ENCODE measurements at places on chromosomes 2 and 18.

DNA sequence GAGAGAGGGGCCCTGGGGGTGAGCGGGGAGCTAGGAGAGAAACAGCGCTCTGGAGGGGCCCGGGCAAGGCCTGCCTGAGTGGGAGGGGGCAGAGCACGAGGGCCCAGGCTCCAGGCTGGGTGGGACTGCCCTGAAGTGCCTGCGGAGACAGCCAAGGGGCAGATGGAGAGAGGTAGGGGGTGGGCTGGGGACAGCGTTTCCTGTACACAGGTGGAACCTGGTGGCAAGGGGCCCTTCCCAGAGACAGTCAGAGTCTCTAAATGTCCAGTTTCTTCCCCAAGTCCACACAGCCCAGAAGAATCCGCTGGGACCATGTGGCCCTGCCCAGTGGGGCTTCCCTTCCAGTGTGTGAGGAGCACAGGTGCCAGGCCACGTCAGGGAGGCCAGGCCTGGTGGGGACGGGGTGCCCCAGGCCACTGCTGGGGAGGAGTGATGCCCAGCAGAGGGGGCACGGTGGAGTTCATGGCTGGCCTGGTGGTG, 1.7 kb upstream of the GPR35 start:
- DNase-seq, result no peak

- DNase-seq, result no peak
Measured at GRCh38 chr2:64447317-64448040, 6.5 kb upstream of the LGALSL start.

GRCh38 chr2:169077674-169078240, 8.4 kb downstream of the DHRS9 start:
- DNase-seq, result no peak

- DNase-seq, result no peak
Measured at GRCh38 chr2:199607914-199608313, 150.2 kb upstream of the SATB2 start.

- DNase-seq, result no peak
Measured at GRCh38 chr18:35029770-35030169, 11.4 kb upstream of the MAPRE2 start.

- no peak for DNase-seq
Measured at GRCh38 chr2:223562078-223562477, 40.1 kb downstream of the SCG2 start.

DNA sequence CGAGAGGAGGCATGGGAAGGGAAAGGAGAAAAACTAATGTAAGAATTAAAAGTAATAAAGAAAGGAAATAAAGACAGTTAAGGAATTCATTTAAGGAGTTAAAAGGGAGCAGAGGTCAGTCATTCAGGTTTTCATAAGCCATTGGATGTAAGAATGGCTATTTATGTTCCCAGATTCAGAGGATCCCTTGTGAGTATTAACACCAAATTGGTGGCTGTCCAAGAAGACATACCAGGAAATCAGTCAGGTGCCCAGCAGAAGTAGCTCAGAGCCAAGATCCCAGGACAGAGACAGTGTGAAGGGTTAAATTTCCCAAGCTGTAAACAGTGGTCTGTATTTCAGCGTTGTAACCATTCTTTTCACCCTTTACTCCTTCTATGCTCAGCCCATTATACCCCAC, 550.4 kb downstream of the BCL11A start:
- DNase-seq, result no peak

DNA sequence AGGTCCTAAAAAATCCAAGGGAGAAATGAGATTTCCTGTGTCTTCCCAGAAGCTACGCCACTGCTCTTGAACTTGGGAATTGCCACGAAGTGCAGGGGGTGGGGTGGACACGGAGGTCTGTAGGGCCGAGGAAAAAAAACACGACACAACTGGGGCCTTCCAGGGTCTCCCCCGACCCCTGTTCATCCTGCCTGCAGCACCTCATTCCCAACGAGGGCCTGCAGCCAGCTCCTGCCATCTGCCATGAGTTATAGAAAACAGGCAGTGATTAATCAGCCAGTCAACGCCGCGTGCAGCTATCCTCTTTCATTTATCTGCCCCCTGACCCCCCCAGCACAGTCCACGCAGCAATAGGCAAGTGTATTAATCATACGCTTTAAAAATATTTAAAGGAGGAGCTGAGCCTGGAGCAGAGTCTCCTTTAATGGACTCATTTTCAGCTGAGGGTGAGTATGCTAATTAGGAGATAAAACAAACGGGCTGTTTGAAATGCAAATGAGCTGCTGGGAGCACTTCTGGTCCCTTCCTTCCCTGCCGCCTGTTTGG, 209.9 kb downstream of the TFCP2L1 start:
- DNase-seq, result no peak

DNA sequence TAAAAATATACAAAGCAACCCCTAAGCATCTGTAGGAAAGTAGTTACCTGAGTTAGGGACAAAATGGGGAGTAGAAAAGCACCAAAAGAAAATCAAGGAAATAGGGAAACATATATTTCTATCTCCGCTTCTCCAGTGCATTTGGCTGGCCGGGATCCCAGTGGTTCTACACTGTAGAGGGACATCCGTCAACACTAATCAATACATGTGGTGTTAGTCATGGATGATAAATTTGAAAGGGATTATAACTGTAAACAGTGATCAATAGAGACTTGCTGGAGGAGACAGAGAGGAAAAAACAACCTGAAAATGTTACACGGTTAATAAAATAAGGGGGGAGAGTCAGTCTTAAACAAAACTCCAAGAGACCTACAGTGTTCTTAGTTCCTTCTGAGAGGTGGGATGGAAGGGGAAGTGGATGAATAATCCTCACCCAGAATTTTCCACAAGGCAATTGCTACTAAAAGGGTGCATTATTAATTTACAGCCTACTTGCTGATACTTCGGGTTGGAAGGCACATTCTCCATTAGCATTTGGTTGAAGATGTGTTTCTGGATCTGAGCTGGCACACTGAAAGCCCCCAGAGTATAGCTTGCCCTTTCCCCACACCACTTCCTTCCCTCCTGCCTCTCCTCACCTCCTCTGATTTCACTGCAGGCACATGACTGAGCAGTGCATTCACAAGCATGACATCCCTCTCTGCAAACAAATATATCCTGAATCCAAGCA, 530.0 kb downstream of the BCL11A start:
- DNase-seq, result no peak

DNA sequence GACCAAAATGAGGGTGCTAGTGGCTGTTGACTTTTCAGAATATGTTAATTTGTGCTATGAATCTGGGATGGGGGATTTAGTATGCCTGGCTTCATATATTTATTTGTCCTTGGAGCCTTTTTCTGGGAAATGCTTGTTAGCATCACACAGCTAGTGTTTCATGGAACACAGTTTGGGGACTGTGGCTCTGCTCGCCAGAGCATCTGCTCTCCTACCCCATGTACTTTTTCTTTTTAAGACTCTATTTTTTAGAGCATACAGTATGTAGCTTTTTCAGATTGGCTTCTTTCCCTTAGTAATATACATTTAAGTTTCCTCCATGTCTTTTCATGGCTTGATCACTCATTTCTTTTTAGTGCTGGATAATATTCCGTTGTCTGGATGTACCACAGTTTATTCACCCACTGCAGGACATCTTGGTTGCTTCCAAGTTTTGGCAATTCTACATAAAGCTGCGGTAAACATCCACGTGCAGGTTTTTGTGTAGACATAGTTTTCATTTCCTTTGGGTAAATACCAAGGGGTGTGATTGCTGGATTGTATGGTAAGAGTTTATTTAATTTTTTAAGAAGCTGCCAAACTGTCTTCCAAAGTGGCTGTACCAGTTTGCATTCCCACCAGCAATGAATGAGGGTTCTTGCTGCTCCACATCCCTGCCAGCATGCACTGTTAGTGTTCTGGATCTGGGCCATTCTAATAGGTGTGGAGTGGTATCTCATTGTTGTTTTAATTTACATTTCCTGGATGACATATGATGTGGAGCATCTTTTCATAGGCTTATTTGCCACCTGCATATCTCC, 44.1 kb downstream of the EFR3B start:
- DNase-seq, result no peak

GRCh38 chr18:58605027-58606020, 23.6 kb downstream of the ALPK2 start:
- DNase-seq, result peak; percentile 57

DNA sequence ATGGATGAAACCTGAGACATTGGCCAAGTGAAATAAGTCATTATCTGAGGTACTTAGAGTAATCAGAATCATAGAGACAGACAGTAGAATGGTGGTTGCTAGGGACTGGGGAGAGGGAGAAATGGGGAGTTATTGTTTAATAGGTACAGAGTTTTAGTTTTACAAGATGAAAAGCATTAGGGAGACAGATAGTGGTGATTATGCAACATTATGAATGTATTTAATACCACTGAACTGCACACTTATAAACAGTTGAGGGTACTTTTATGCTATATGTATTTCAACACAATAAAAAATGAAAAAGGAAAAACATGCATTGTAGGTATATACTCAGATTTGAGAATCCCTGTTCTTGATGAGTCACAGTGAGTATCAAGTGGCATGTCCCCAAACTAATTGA, 59.7 kb downstream of the EPC2 start:
- DNase-seq, result no peak

- no peak for DNase-seq
Measured at GRCh38 chr2:224997802-224998201, 44.5 kb downstream of the DOCK10 start.

- no peak for DNase-seq
Measured at GRCh38 chr2:167987558-167987957, 259.8 kb downstream of the STK39 start.

DNA sequence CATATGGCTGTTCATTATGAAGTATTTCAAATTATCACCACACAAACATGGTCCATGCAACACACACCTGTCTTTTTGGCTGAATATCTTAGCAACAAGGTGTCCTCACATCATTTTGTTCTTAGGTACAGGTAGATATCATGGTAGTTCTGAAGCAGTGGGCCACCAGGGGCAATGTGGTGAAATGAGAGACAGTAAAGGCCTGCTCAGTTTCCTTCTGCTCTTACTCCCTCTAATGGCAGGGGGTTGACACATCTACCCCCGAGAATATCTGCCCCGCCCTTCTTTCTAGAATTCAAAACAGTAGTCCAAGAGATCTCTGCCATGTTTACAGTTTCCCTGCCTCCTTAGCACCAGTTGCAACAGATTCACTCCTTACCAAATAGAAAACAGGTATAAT, 147.0 kb upstream of the KLHL14 start:
- DNase-seq, result no peak

DNA sequence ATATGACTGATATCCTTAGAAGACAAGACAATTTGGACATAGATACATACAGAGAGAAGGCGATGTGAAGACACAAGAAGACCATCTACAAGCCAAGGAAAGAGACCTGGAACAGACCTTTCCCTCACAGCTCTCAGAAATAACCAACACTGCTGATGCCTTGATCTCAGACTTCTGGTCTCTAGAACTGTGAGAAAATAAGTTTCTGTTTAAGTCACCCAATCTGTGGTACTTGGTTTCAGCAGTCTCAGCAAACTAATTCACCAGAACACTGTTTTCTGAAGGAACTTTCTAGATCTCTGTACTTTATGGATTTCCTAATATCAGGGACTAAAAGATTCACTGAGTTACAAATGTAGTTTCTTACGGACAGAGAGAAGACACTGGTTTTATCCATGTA, 58.8 kb downstream of the NAB1 start:
- DNase-seq, result no peak

- no peak for DNase-seq
Measured at GRCh38 chr18:40925071-40925541, 1029.9 kb upstream of the PIK3C3 start.

DNA sequence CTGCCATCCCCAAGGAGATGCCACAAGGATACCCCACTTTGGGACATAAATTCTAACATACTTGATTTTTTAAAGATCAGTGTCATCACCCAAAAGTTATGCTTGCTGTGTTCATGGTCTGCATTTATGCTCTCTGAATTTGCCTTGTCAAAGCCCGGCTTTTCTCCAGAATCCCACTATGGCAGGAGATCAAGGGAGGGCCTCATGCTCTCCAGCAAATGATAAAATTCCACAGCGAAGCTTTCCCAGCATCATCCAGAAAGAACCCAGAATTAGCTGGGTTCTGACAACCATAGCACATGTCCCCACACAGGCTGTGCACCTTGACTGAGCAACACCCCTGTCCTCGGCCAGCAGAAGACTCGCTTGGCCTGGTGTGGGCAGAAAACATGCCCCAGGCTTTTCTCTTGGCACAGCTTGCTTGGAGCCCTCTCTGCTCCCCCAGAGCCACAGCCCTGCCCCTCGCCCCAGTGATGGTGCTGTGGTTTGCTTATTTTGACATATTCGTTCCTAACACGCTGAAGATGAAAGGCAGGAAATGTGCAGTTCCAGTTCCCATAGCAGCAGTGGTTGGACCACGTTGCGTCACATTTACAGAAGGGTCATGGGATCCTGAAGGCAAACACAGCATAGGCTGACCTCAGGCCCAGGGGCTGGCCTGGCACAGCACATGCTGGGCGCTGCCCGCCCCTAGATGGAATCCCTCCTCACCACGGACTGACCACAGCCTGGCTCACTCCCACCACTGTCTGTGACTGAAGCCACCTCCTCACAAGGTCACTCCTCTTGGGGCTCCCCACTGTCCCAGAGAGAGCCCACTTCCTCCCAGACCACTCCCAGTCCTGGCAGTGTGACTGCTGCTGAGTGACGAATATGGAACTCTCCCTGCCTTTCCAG, 14.1 kb upstream of the CHRNA1 start:
- DNase-seq, result peak; percentile 52
